Stimulated activated CD8-positive, alpha-beta memory T cell treated with anti-CD3 and anti-CD28 coated beads, Interleukin-2, amount 100 ng/mL, for 1 hour (primary cell): ENCODE measurements at places on chromosomes 16 and 17.
A peak's percentile ranks its signal among the peaks of the same experiment; 100 is the strongest.

DNA sequence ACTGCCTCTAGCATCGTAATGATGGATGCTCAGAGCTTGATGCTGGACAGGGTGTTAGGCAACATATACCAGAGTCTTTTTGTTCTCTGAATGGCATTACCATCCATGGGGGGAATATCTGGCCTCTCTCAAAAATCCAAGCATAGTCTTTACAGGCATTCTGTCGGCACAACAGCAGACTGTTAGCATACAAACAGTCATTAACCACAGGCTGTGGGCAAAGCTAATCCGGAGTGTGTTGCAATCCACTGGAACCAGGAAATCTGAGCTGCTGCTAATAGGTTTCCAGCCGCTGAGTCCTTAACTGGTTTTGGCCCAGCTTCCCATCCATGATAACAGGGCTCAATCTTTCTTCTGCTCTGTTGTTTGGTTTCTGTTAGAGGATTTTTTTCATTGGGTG is 371.9 kb downstream of the HS3ST3B1 start:
- DNase-seq = no peak

GRCh38 chr16:2715519-2715918 is 4.5 kb downstream of the PRSS27 start:
- peak; percentile 73 for DNase-seq

- no peak for DNase-seq
Observed at GRCh38 chr16:4064950-4065352, 51.3 kb downstream of the ADCY9 start.

DNA sequence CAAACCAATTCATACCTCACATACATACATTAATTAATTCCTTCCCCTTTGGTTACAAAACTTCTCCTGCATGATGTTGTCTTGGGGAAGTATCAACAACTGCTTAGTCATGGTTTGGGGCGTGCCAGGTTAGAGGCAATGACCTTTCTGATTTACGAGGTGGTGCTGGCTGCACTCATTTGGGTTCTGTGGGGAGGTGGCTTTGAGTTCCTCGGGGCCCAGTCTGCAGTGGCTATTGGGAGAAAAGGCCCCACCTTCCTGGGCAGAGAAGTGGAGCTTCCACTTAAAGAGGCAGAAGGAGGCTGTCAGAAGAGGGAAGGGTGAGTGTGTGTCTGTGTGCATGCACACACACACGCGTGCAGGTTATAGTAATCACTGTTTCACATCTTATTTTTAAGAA is 10.2 kb upstream of the ETV4 start:
- no peak for DNase-seq

DNA sequence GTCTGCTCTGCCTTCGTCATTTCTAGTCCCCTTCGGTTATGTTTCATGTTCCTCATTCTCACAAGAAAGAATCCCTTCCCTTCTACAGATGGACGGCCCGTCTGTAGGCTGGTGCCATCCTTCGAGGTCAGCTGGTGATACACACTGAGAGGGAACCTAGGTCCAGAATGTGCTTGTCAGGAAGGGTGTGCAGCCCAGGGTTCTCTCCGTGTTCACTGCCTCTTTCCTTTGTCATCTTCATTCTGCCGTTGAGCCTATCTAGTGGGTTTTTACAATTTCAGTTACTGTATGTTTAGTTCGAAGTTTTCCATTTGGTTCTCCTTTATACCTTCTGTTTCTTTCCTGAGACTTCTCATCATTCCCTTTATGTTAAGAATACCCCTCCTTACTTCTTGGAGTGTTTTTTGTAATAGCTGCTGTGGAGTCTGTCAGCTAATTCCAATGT is 18.9 kb downstream of the KIAA0513 start:
- no peak for DNase-seq

DNA sequence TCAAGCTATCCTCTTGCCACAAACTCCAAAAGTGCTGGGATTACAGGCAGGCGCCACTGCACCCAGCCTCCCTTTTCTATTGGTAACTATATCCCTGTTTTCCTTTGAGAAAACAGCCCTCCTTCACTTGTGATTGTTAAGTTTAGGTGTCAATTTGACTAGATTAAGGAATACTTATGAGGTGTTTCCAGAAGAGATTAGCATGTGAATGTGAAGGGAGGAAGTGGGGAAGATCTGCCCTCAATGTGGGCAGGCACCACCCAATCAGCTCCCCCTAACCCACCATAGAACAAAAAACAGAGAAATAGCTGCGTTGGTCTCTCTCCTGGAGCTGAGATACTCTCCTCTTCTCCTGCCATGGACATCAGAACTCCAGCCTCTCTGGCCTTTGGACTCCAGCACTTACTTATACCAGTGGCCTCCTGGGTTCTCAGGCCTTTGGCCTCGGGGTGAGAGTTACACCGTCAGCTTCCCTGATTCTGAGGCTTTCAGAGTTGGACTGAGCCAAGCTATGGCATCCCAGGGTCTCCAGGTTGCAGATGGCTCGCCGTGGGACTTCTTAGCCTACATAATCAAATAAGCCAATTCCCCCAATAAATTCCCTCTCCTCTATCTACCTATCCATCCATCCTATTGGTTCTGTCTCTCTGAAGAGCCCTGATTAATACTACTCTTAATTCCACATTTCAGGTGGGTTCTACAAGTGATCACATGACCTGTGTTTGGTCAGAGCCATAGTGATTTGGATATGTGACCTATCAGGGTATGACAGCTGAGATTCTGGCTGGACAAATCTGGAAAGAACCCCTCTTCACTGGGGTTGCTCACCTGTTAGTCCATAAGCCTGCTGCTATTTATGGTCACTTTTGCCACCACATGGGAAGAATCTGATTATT is 12.0 kb upstream of the STAT3 start:
- no peak for DNase-seq

DNA sequence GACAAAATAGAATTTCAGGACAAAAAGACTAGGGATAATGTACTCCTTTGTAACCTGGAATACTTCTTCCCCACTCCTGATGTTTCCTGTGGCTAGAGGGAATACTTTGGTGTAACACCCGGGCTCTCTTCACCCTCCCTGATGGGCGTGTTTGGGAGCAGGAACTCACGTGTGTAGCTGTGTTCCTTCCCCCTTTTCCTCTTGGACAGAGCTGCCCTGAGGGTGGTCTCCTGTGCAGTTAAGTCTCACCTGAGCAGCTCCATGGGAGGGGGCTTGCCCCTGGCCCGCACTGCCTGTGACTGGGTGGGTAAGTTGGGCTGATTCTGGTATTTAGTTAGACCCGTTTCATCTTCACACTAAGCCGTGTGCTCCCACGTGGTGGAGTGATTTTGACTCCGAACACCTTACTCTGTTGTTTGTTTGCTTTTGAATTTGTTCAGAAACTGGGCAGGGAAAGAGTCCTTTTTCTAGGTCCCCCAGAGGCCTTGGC is 87.9 kb downstream of the OR1D5 start:
- DNase-seq = no peak

- peak; percentile 58 for DNase-seq
Observed at GRCh38 chr17:1627982-1628855, at the start of gene SLC43A2. Gene SLC43A2 (minus strand): TSS chr17:1628834. CDS start chr17:1627874, 960 bp downstream.

GRCh38 chr16:6937641-6938040 is 395.0 kb upstream of the RBFOX1 start:
- no peak for DNase-seq

DNA sequence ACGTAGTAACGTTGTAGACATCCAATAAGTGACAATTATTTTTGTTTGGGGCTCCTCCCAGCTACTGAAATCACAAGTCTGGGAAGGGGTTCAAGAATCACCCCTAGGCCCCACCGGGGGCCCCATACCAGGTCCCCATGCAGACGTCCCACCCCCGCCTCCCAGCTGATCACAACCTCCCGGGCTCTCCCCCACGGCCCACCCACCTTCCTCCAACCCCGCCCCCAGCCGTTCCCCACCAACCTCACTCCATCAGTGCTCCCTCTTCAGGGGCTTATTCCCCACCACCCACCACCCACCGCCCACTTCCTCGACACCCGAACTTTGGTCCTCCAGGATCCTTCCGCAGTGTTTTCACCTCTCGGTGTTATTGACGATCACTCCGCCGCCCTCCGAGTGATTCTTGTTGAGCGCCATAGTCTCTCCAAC is 240 bp downstream of the WBP2 start:
- DNase-seq = no peak

- no peak for DNase-seq
Observed at GRCh38 chr17:67531291-67531690, 154.2 kb downstream of the PITPNC1 start.

DNA sequence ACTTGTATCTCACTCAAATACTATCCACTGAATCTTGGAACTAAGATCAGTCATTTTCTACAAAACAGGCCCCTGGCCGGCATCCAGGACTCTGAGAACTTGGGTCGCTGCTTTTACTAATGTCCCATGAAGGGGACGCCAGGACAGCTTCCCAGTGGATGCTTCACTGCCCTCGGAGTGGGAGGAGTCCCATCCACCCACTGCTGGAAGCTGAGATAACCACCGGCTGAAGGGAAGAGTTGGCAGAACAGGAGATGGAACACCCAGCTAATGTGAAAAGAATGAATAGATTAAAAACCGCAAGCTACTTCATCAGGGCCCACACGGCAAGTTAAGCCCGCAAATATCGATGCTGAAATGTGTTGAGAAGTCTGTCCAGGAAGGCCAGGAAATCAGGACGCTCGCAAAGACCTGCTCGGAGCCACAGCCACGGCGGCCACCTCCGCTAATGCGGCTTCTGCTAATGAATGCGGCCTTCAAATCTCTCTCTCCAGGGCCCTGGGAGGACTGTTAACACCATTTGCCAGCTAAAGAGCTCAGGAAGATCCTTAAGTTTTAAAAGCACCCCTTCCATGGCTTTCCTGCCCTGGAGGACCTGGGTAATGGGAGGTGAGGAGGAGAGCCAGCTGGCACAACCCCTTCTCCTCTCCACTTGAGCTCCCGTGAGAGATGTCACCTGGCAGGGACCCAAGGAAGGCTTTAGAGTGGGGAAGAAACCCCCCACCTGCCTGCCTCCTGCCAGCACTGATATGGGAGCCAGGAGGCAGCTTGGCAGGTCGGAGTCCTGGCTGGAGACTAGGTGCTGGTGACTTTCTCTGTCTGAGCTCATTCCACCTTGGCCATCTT is 226.6 kb upstream of the RPL38 start:
- DNase-seq = no peak

- no peak for DNase-seq
Observed at GRCh38 chr16:89187770-89188392, 12.5 kb downstream of the SLC22A31 start.

DNA sequence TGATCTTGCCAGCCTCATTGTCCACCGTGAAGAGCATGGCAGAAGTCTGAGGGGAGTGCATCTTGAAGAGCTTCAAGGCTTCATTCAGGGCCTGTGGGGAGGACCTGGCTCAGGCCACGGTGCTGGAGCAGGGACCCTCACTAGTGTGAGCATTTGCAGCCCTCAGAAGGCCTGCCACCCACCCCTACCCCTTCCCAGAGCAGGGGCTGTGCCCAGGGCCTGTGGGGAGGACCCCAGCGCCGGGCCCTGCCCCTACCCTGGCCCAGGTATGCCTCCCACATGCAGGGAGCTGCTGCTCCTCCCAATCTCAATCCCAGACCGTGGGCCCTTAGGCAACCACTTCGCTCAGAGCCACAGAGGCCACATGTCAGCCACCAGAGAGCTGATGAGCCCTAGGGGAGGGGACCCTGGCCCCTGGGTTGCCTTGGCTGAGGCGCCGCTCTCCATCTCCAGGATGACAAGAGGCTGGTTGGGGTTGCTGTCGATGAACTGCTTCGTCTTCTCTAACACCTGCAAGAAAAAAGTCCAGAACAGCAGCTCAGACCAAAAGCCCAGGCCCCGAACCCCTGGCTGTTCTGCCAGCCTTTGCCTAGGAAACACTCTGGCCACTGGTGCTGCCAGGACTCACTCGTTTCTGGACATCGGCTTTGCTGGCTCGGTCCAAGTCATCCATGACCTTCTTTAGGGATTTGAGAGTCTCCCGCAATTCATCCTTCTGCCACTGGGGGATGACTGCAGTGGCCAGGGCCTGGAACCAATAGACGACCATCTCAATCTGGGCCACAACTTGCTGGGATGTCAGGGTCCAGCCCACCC is 1.8 kb upstream of the EXOSC6 start:
- DNase-seq = no peak

DNA sequence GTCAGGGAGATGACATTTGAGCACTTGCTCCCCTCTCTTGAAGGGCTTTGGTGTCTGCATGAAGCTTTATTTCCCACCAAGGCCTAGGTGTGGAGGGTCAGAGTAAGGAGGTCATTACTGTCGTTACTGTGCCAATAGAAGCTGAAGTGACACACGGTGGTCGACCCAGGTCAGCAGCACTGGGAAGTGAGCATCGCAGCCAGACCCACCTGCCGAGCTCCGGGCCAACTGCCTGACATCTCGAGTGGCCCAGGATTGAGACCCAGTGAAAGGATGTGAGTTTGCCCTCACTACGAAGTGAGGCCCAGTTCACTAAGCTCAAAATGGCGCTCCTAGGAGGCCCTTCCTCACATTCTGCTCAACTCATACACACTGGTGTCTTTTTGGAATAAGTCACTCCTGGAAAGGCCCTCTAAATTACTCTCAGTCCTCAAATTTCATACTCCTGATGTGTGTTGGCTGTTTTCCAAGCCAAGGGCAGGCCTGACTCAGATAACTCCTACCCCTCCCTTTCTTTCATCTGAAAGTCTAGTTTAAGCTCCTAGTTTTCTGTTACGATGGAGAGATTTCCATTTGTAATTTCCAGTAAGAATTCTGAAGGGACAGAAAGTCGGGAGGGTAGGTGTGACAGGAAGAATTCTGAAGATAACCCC is 200.4 kb downstream of the LGALS9B start:
- no peak for DNase-seq

- no peak for DNase-seq
Observed at GRCh38 chr17:73357318-73357717, 45.5 kb upstream of the CDC42EP4 start.

GRCh38 chr17:67360880-67361279 is 5.5 kb downstream of the PSMD12 start:
- DNase-seq = no peak

DNA sequence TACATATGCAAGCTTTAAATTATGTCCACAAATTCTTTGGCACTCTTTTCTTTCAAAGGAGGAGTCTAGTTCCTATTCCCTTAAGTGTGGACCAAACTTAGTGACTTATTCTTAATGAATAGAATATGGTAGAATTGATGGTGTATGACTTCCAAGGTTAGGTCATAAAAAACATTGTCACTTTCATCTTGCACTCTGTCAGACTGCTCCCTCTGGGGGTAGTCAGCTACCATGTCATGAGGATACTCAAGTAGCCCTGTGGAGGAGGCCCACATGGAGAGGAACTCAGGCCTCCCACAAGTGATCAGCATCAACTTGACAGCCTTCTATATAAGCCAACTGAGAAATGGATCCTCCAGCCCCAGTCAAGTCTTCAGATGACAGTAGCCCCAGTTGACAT is 58.0 kb upstream of the SCNN1B start:
- DNase-seq = no peak

GRCh38 chr17:54339731-54340130 is 517.0 kb downstream of the KIF2B start:
- DNase-seq = no peak
